CD4-positive, alpha-beta T cell treated with Interleukin-17A for 1 hour (primary cell): ENCODE measurements at places on chromosomes 16 and 17.

GRCh38 chr17:17044846-17045561 lies 2.7 kb downstream of the MPRIP start:
- DNase-seq = peak; percentile 30

GRCh38 chr17:5282642-5283217 lies 646 bp downstream of the RABEP1 start:
- DNase-seq = peak; percentile 57

DNA sequence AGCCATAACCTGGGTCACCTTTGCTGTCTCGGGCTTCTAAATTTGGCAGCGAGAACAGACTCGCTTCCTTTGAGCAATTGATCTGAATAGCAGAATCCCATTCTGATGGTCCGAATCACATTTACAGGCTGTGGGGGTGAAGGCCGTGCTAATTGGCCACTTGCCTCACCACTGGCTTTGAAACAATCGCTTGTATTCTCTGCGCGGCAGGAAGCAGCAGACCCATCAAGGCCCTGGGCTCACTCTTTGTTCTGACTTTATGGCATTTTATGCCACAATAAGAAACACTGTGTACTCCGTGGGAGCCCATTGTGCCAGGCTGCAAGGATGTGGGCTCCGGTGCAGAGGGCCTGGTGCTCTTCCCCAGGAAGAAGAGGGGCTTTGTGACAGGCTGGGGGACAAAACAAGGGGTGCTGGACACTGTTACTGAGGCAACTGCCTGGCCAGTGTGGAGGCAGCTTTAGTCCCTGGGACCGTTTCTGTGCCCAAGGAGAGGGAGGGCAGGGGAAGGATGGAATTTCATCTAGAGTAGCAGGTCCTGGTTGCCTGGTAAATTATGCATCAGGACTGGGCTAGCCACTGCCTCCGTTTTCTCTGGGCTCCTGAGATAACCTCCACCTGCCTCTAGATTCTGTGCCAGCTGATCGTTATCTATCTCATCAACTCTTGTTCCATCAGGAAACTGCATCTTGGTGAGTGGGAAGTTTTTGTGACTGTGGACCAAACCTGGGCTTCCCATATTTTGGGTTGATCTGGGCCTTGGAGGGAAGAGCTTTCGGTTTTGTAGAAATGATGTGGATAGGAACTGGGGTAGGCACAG lies 78.5 kb downstream of the MRC2 start:
- no peak for DNase-seq

- no peak for DNase-seq
These were observed 26.7 kb downstream of the CDK12 start for GRCh38 chr17:39487946-39488345.

- DNase-seq = no peak
These were observed 75.7 kb downstream of the FBXL20 start for GRCh38 chr17:39325528-39326240.

- DNase-seq = no peak
These were observed 79.4 kb downstream of the RBFOX3 start for GRCh38 chr17:79531191-79532095.

GRCh38 chr17:5514976-5515375 lies 28.6 kb downstream of the MIS12 start:
- DNase-seq = no peak

DNA sequence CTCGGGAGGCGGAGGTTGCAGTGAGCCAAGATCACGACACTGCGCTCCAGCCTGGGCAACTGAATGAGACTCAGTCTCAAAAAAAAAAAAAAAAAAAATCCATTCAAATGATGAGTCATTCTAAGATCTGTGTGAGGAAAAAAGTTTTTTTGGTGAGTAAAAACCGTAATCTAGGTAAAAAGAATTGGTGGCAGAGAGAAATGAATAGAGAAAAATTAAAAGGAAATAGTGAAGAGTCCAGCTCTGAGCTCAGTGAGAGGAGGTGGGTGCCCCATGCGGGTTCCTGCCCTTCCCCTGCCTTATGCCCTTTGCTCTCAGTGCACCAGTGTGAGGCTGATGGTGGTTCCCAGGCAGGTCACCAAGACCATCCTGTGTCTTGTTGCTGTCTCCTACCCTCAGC lies 20.9 kb downstream of the GAN start:
- DNase-seq = no peak

DNA sequence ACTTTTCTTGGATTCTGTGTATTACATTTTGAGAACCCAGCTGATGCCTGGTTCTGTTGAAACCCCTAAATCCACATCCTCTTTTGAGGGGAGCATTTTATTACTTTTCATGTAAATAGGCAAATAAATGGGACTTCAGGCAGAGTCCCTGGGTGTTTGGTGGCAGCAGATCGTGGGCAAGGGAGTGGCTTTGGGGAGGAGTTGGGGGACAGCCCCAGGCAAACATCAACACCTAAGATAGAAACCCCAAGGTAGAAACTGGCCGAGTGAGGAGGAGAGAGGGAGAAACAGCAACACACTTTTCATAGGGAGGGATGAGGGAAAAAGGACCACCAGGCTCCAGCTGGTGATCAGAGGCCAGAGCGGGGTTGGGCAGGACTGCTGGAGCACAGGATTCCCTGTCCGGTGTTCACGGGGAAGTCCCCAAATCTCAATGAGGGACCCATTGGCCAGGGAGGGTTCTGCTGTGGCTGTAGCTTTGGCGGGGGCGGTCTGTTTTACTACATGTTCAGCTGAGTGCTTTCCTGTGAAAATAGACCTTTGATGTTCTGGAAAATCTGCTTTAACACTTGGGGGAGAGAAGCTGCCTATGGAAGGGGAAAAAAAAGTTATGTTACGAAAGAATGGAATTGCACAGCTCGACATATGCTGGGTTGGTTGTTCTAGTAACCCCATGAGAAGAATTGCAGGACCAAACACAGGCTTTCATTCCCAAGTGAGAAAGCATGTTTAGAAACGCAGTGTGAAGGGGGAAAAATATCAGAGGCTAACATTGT lies 46.6 kb downstream of the MSI2 start:
- no peak for DNase-seq

DNA sequence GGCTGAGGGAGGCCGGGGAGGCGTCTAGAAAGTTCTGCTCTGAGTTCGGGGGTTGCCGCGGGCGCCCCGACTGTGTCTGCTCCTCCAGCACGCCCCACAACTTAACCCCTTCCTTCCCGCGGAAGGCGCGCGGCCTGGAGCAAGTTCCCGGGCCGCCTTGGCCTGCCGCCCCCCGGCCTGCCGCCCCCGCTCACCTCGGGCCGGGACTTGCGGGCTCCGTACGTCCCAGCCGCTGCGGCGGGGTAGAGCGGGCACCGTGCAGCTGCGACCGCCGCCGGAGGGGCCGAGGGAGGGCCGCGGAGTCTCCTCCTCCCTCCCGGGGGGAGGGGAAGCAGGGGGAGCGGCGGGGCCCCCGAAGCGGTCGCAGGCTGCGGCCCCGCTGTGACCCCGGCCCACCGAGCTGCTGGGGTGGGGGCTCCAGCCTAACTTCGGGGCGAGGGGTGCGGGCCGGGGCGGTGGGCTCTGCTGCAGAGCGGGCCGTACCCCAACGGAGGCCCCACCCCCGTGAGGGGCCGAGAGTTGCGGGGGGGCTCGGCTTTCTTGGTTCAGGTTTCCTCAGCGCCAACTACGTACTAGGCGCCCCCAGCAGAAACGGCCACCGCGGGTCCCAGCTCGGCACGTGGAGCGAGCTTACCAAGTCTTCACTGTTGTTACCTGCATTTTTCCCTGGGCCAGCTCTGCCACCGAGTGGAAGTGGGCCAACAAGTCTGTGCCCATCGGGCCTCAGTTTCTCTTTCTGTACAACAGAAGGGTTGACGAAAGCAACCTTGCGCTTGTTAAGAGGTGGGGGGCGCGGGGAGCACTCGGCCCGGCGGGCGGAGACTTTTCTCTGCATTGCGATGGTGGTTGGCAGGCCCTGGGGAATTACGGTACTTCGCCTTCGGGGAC lies at the start of gene CCDC102A:
Gene CCDC102A, minus strand, starts transcription at position 266 of the 888 bp plus-strand sequence. CDS start 7,394 bp downstream, outside the sequence.
- DNase-seq = no peak

DNA sequence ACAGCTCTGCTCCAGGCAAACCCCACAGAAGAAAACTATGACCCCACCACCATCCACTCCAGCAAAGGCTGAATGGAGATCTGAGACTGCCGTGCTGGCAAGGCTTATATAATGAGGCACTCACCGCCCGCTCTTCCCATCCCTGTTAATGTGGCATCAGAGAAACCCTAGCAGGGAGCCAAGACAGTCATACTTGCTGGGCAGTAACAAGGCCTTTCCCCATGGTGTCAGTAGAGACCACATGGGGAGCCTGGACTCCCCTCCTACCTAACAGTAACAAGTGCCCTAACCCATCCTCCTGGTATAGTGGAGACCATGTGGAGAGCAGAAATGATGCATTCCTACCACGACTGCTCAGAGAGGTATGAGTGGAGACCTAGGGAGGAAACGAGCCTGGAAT lies 235.2 kb downstream of the C16orf78 start:
- no peak for DNase-seq

GRCh38 chr17:3527896-3528295 lies 29.7 kb downstream of the TRPV3 start:
- DNase-seq = no peak

GRCh38 chr16:82888591-82889001 lies 261.8 kb downstream of the CDH13 start:
- DNase-seq = no peak

- peak; percentile 49 for DNase-seq
These were observed 121.9 kb upstream of the GSE1 start for GRCh38 chr16:85491058-85491771.

DNA sequence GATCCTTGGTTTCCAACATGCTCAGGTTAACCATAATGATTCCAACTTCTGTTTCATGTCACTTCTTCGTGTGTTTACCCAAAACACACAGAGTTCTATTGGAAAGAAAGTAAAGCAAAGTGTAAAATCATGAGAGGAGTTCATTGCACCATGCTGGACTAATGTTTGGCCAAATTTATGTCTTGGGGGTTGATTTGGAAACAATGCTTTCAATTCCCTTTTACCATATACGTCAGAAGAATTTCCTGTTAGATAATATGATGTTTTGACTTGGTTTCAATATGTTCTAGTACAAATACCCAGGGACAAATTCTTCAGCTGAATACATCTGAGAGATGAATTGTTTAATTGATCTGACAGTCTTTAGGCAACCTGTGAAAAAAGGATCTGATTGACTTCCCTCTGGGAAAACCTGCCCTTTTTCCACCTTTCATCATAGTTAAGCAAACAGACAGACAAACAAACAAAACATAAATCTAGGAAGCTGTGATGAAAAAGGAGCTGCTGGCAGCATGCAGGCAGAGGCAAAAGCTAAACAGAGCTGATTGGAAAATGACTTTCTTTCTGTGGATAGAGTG lies 26.0 kb upstream of the MPHOSPH6 start:
- no peak for DNase-seq

- no peak for DNase-seq
These were observed 199.8 kb upstream of the CHMP6 start for GRCh38 chr17:80791758-80792284.

DNA sequence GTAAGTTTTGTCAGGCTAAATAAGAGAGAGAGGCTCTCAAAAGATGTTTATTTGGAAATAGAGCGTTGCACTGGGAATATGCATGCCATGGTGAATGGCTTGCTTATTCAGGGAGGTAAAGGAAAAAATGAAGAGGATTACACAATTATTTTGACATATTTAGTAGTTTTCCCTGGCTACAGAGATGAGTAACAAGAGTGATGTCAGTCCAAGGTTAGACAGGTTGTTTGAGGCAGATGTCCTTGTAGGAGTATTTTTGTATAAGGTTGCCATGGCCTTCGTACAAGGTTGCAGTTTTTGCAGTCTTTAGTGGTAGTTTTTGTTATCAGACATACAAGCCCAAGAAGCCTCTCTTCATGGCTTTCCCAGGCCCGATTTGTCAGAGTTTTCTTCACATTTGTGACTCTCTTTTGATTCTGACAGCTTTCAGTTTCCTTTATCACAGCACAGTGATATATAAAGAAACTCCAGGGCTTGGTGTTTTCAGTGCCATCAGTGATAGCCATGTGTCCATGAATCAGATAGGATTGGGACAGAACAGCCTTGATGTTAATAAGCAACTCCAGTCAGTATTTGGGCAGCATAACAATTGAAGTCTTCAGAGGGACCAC lies 18.7 kb upstream of the LGALS9 start:
- no peak for DNase-seq

- DNase-seq = no peak
These were observed 8.1 kb downstream of the CYGB start for GRCh38 chr17:76529224-76530094.

- DNase-seq = no peak
These were observed 31.8 kb downstream of the SCNN1B start for GRCh38 chr16:23333831-23334456.

- DNase-seq = no peak
These were observed 7.3 kb downstream of the MTMR4 start for GRCh38 chr17:58507123-58507634.

- no peak for DNase-seq
These were observed 8.9 kb upstream of the MYL4 start for GRCh38 chr17:47200325-47200664.

DNA sequence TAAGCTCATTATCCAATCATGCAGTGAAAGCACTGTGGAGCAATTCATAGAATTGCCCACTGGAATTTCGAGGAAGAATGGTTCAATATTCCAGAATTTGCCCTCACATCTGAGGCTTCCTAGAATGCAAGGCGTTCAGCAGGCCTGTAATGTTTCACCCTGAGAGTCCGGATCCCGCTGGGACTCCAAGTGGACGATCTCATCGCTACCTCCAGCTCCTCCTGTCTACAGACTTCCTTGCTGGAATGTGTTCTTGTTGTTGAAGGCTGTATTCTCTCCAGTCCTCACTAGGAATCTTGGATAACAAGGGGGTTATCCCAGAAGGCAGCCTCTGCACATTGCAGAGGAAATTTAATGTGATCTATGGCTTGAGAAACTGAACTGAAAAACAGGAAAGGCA lies 7.8 kb downstream of the SLC47A1 start:
- no peak for DNase-seq

- DNase-seq = no peak
These were observed 1.3 kb upstream of the ADGRG5 start for GRCh38 chr16:57540906-57541753.

DNA sequence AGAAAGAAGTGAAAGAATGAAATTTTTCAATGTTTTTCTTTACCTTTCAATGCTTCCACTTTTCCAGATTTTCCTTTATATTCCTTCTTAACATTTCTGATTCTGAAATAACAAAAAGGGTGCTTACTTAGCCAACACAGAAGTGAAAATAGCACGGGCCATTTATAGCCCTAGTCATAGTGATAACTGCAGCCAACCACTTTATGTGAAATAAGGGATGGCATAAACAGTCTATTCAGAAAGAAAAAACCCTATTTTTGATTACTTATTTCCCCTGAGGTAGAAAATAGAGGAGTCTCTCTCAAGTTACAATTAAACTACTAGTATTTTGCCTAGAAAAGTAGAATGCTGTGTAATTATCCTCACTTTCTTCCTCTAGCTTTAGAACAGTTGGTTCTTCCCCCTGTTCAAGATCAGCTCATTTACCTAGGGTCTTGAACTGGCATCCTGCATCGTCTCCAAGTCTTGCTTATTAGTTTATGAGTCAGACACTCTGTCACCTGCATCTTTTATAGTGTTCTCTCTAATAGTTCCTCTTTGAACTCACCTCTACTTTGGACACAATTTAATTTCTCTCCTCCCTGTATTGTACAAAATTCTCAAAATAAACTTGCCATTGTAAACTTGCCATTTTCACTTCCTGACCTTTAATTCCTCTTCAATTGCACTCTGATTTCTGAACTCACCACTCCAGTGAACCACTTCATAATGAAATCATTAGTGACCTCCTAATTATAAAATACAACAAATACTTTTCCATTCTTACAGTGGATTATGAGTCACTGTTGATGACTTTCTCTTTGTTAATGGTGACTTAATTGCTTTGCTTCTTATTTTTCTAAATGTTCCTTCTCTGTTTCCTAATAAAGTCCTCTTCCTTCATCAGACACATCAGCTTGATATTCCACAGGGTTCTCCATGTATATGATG lies 23.6 kb downstream of the ABCA6 start:
- DNase-seq = no peak
